SK-N-SH treated with all-trans-retinoic acid at 6 μM for 48 hours (cell line): ENCODE measurements at places on chromosomes 4 and X.
A peak's percentile ranks its signal among the peaks of the same experiment; 100 is the strongest.

DNA sequence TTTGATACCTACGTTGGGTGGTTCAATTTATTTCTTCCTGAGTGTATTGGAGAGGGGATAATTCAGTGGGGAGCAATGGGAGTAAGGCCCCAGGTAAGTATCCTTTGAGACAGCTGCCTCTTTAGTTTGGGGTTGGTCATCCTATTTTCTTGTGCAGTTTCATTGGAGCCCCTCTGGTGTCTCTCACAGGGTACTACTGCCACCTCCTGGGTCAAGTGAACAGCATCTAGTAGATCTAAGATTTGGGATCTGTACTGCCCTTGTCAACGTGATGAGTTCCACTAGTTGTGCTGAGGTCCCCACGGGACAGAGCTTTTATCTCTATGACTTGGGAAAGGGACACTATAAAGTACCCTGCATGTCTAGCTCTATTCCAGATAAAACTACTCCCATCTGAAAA lies 80.6 kb downstream of the PBDC1 start:
- ATAC-seq: peak; percentile 86

DNA sequence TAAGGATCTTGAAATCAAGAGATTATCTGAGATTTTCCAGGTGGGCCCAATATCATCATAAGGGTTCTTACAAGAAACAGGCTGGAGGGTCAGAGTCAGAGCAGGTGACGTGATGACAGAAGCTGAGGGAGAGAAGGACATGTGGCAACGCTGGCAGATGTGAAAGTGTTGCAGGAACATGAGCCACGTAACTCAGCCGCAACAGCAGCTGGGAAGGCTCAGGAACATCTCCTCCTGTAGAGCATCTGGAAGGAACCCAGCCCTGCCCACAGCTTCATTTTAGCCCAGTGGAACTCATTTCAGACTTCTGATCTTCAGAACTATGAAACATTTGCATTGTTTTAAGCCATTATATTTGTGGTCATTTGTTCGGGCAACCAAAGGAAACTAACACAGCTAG lies 156.3 kb upstream of the VEGFC start:
- peak; percentile 29; the same call in 1 of the 3 replicates for ATAC-seq

DNA sequence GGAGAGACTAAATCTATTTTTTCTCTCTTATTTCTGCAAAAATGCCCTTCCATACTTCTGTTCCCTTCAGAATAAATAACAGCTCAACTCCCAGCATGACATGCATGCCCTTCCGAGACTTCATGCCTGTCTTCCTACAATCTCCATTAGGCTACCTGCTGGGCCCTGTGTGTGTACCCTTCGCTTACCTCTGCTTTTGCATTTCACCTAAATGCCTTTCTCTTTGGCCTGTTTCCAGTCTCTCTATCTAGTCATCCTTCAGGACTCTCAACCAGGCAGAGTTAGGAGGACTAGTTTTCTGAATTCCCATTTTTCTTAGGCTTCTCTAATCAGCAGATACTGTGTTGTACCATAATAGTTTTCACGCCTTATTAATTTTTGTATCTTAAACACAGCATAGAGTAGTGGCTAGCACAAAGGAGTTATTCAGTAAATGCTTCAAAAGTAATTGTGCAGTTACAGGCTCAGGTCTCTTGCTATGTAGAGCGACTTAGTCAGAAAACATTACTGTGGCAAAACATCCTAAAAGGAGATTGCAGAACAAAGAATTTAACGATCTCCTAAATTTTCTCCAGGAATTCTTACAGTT lies 20.5 kb downstream of the SEPTIN11 start:
- ATAC-seq: peak; percentile 52; the same call in 2 of the 3 replicates

GRCh38 chrX:140034916-140035315 lies 69.6 kb upstream of the CXorf66 start:
- ATAC-seq: no peak

DNA sequence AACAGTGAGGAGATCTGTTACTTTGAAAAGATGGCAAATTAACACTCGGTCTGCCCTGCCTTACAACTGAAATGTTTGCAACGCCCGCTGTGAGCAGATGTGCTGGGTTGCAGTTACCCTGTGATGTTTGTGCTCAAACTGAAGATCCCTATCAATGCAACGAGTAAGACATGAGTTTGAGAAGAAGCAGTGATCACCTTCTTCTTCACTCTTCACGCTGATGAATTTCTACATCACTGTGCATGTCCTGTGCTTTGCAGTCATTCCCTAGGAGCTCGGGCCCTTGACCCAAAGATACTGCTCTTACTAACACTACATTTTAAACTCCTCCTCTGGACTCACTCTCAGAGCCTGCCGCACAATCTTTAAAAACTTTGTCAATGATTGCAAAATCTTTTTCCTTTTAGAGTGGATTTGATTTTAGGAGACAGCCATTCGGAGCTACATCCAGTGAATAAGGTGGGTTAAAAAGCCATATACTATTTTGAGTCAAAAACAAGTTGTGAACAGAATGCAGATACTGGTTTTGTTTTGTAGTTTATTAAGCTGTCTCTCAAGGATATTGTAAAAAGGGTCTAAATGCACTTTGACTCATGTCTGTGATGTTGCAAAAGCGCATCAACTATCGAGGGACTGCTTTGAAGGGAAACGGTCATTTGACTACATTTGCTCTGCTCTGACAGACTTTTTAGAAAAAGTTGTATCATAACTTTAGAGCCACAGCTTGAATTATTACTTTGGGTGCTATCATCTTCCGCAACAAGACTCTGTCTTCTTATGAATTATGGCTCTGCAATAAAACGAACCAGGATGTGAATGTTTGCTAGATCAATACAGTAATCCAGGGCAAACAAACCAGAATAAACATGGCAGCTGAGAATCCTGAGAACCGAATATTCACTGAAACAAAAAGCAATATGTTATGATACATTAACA lies 5.7 kb upstream of the RHOH start:
- ATAC-seq: no peak

GRCh38 chr4:21948347-21949072 lies at the start of gene KCNIP4:
Gene KCNIP4 (minus strand): TSS chr4:21948772.
- ATAC-seq: peak; percentile 87

DNA sequence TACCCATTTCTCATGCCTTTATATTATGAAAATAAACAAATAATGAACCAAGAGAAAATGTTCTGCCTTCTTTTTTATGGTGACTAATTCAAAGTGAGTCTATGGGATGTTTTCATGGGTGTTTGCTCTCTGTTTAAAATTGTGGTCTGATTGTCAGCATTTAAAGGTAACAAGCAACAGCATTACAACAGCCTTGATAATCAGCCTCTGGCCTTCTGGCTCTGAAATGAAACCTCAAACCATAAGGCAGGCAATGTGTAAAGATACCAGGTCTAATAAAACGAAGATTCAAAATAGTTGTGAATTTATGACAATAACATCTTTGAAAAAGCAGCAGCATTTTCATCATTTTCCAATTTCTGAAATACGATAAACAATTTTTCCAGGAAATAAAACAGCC lies 63.7 kb downstream of the FAM13A start:
- ATAC-seq: no peak

DNA sequence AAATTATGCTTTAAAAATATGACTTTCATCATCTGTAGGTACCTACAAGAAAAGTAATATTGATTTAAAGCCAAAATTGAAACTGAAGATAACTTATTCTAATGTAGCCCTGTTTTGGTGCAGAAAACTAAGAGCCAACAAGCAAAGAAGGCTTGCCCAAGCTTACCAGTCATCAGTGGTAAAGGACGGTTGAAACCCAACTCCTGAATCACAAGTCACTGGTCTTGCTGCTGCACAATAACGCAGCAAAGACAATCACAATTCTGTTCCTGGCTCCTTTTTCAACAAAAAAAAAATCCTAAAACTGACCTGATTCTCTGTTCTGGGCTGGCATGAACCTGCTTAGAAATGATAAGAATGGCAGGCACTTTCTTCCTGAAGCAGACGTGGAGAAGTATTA lies 34.5 kb downstream of the WDFY3 start:
- no peak for ATAC-seq

DNA sequence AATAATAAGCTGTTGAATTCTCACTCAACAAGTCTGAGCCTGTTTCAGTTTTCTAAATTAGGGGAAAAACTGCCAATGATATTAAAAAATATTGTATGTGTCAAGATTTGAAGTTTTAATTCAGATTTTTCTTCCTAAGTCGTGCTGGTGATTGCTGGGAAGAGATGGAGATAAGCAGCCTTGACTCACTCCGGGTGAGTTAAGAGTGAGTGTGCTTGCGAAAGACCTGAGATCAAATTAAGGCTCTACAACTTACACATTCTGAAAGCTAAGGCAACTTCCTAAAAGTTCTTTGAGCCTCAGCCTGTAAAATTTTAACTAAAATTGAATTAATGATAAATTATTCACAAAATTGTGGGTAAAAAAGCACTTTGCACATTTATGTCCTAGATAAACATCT lies 1441.2 kb downstream of the PCDH7 start:
- no peak for ATAC-seq

DNA sequence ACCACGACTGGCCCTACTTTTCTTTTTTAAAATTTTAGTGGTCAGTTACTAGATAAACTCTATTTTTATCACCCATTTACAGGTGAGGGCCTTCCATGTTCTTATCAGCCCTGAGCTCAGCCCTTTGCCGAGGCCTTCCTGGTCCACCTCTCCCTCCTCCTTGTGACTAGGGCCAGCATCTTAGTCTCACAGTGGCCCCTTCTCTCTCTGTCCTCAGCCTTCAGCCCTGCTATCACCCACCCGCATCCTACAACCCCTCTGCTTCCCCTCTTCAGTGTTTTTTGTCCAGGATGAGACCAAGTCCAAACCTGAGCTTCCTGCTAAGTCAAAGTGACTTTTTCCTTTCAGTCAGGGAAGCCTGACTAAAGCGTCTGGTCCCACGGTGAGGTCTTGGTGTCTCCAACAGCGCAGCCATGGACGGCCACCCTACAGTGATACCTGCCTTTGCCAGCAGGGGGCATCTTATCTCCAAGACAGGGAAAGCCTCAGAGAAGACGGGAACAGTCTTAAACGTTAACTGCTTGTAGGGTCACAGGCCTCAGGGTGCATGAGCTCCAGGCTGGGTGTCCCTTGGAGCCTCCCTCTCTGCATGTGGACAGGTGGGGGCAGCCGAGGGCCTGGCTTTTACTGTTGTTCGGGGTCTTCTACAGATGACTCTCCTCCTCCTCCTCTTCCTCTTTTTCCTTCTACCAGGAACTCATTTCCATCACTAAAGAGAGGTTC lies 11.7 kb upstream of the GAGE10 start:
- ATAC-seq: peak; percentile 96

DNA sequence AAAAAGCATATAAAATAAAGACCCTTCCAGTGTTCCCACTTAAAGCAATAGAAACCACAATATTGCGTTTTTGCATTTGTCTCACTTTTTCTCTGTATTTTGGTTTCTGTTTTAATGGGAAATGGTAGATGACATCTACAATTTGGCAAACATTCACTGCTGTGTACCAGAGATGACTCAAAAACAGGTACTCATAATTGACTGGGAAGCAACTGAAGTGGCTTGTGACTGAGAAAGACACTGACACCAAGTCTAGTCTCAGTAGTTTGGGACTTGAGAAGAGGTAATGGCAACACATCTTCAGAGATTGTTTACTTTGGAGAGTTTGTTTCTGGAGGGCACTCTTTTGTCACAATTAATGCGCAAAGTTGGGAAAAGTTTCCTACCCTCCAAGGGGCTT lies 42.0 kb downstream of the AREG start:
- ATAC-seq: no peak

DNA sequence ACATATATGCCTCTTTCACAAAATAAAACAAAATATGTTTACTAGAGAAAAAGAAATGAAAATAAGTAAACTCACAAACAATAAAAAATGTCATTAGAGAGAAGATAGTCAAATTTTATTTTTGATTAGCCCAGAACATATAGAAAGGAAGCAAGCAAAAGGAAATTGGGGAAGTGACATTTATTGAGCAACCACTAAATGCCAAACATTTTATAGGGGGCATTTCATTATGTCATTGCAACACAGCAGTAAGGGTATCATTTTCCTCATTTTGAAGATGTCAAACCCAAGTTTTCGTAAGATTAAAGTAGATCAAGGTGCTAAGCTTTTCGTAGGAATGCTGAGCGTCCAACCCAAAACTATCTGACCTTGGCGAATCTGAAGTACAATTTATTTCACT lies 1331.5 kb upstream of the PABPC4L start:
- no peak for ATAC-seq

DNA sequence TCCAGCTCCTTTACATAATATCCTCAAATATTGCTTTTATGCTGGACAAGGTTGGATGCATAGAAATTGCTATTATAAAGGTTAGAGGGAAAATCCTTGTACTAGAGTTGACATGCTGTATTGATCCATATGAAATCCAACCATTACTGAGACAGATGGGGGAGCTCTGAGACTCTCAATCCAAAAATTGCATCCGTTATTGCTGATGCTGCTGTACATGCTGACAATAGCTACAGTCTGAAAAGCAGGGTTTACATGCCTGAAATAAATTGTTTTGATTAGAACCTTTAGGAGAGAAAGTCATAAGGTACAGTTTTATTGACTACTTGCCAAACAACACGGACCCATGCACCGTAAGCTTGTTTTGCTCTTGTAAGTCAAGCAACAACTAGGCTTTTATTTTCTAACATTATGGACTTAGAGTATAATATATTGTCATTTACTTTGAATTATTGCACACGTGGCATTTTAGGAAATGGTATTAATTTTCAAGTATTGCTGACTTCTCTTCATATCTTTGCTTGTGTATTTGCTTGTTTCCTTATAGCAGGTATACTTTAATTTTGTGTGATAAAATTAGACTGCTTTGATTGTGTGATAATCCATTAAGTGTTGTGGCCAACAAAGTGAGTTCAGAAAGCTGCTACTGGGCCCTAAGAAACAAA lies 1365.2 kb downstream of the STIM2 start:
- peak; percentile 71 for ATAC-seq

- peak; percentile 84 for ATAC-seq
Measured at GRCh38 chrX:88425739-88426138, 321.3 kb upstream of the CPXCR1 start.

- ATAC-seq: no peak
Measured at GRCh38 chr4:52870225-52870624, 8.1 kb downstream of the RASL11B start.

- no peak for ATAC-seq
Measured at GRCh38 chr4:84677093-84677492, 94.2 kb downstream of the CDS1 start.

- peak; percentile 63 for ATAC-seq
Measured at GRCh38 chr4:71941001-71941400, 90.8 kb upstream of the NPFFR2 start.

DNA sequence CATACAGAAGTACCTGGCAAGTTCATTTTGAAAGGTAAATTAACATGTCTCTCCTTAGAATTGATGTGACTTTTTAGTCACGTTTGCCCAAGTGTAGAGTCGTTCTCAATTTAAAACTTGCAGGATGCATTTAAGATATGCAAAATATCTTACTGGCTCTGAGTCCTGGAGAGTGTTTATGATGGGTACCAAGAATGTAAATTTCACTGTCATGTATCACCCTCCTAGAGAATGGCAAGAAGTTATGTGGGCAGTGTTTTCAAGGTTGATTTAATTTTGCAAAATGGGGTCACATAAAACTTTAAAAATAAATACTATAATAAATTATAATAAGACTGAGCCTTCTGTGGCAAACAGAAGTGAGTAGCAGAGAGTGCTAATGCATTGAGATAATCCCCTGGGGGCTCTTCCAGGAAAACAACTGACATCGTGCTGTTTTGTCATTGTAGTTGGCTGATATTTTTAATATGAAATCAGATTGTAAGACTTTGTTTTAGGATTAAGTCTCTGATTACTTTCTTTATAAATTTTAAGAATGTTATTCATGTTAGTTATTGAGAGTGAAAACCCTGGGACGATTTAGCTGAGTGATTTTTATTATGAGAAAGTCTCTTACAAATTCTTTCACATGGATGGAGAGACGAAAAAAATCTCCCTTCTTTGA lies 103.0 kb downstream of the AFF1 start:
- no peak for ATAC-seq

GRCh38 chrX:2707334-2707760 lies 16.3 kb downstream of the CD99 start:
- peak; percentile 73 for ATAC-seq
